Activated T-cell treated with anti-CD3 and anti-CD28 coated beads, Interleukin-2, amount 50 U/mL, for 48 hours (primary cell): ENCODE measurements at places on chromosomes 7 and 10.

GRCh38 chr7:8260871-8261694 lies 884 bp downstream of the ICA1 start:
- DNase-seq, result peak; percentile 46

DNA sequence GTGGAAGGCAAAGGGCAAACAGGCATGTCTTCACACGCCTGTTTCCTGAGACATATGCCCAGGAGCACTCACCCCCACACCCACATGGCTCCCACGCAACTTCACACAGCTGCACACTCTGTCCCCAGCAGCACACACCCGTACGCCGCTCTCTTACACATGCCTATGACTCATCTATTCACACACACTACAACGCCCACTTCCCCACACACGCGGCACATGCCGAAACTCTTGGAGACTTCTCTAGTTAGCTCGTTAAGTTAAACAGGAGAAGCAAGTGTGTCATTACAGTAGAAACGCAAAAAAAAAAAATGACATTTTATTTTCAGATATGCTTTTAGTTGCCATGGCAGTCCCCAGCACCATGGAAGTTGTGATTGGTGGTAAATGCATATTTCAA lies 6.7 kb downstream of the CALN1 start:
- peak; percentile 26 for DNase-seq

DNA sequence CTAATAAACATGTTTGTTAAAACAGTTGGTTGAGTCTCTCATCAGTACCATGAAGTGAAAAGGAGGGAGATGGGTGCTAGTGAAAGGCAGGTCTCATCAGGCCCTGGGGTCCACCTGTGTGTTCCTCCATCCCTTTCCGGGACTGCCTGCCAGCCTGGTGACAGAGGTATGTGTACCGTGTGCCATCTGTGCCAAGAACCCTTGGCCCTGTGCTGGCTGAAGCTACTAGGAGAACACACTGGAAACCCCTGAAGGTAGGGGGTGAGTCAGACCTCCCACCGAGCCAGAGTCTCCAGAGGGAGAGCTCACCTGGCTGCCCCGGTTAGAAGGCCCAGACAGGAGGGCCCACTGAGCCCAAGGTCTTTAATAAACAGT lies 2.3 kb downstream of the DDIT4 start:
- DNase-seq, result peak; percentile 73

DNA sequence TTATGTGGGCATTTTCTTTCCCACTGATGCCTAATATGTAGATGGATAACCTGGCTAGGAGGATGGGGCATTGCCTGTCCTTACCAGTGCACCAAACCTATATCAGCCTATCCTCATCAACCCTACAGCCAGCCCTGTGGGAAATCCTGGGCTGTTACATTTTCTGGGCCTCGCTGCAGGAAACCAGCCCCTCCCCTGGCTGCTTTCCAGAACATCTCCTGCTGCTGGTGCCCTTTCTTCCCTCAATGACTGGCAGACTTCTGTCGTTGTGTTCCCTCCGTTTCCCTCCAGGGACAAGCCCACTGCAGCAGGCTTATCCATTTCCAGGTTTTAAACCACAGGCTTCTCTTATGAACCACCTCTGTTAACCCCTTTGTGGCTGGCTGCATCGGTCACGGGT lies 486.1 kb upstream of the COBL start:
- no peak for DNase-seq

DNA sequence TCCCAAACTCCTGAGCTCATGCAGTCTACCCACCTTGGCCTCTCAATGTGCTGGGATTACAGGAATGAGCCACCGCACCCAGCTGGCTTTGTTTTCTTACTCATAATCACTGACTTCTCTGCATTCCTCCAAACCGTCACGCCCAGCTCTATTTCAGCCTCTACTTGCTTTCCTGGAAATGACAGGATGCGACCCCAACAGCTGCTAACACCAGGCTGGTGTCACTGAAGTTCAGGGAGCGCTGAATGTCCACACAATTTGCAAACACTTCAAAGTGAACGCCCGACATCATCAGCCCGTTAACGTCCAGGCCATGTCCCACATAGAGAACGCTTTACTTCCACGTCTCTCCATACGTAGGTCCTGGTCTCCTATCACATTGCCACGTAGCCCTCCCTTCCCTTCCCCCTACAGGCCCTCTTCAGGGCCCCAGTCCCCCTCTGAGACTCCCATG lies 12.8 kb upstream of the PROSER2 start:
- DNase-seq, result no peak
